ENCODE measurements at places on chromosomes 7 and 10. TPM values are rescaled to one million over a fixed set of nuclear protein-coding genes. Genes with fewer than 3 reads are reported as not detected.
A peak's percentile ranks its signal among the peaks of the same experiment; 100 is the strongest.

SH2D4B gene
- total RNA-seq = not detected

MUC3A gene
- 149 TPM for total RNA-seq

OR6B1 gene
- total RNA-seq = not detected

BAMBI gene
- total RNA-seq = 4.6 TPM

CALHM2 gene
- total RNA-seq = 8.0 TPM

SPDYE1 gene
- total RNA-seq = not detected

CALHM3 gene
- total RNA-seq = not detected

CNPY1 gene
- total RNA-seq = not detected

GRCh38 chr7:39810204-39810642 is 139.8 kb upstream of the CDK13 start:
- no peak for DNase-seq
- no peak overlapping the region for H3K27ac ChIP-seq
- no peaks in the 10 kb centered on the region for H3K36me3 ChIP-seq
- no peaks in the 10 kb centered on the region for H3K27me3 ChIP-seq

- H3K36me3 ChIP-seq = no peaks in the 10 kb centered on the region
- no peak overlapping the region for H3K27ac ChIP-seq
- H3K27me3 ChIP-seq = no peaks in the 10 kb centered on the region
- DNase-seq = no peak
These were observed 85.5 kb upstream of the LRRC4 start for GRCh38 chr7:128116740-128117139.

GRCh38 chr10:88127269-88127668 is 263.8 kb downstream of the PTEN start:
- H3K27me3 ChIP-seq = no peaks in the 10 kb centered on the region
- H3K36me3 ChIP-seq = no peaks in the 10 kb centered on the region
- no peak overlapping the region for H3K27ac ChIP-seq

GRCh38 chr7:12771378-12771877 is 84.0 kb downstream of the ARL4A start:
- DNase-seq = peak; percentile 64
- no peaks in the 10 kb centered on the region for H3K4me1 ChIP-seq
- peak overlapping the region; percentile 0 for H3K4me3 ChIP-seq
- no peaks in the 10 kb centered on the region for H3K27me3 ChIP-seq

DNA sequence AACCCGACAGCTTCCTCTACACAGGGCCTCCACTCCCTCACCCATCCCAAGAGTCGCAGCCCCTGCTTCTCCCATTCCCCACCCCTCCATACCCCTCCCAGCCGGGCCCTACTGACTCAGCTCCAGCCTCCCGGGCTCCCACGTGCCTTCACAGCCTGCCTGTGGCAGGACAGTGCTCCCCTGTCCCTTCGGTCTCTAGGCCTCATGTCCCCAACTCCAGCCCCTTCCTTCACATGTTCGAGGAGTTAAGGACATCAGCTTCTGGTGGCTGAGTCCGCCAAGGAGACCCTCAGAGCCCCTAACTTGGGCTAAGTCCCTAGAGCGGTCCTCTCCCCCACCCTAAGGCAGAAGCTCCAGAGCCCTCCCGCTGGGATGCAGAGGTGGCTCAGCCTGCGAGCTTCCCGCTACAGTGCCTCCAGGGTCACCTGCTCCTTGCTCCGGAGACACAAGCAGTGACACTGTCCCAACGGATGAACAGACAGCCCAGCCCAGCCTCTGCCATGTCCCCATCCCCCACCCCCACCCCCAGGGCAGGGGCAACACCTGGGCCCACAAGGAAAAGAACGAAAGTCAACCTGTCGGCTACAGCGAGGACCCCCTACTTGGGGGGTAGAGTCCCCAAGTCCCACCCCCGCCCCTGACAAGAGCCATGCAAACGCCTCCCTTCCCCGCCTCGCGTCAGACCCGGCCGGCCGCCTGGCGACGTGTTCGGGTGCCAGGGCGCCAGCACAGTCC is 716 bp downstream of the SMARCD3 start:
- peak overlapping the region; percentile 47 for H3K4me3 ChIP-seq
- no peak for DNase-seq
- no peaks in the 10 kb centered on the region for H3K36me3 ChIP-seq
- H3K27ac ChIP-seq = peak overlapping the region; percentile 70
- peaks cover 8% of the 10 kb centered on the region for H3K4me1 ChIP-seq

GRCh38 chr10:95237376-95238170 is 43.5 kb downstream of the ACSM6 start:
- no peak overlapping the region for H3K27ac ChIP-seq
- no peaks in the 10 kb centered on the region for H3K4me1 ChIP-seq
- no peak for DNase-seq
- H3K36me3 ChIP-seq = peaks cover 11% of the 10 kb centered on the region
- H3K4me3 ChIP-seq = no peak overlapping the region

- H3K36me3 ChIP-seq = no peaks in the 10 kb centered on the region
- DNase-seq = no peak
- no peak overlapping the region for H3K27ac ChIP-seq
- H3K4me3 ChIP-seq = no peak overlapping the region
These were observed 707.8 kb downstream of the XPNPEP1 start for GRCh38 chr10:109215291-109216075.

DNA sequence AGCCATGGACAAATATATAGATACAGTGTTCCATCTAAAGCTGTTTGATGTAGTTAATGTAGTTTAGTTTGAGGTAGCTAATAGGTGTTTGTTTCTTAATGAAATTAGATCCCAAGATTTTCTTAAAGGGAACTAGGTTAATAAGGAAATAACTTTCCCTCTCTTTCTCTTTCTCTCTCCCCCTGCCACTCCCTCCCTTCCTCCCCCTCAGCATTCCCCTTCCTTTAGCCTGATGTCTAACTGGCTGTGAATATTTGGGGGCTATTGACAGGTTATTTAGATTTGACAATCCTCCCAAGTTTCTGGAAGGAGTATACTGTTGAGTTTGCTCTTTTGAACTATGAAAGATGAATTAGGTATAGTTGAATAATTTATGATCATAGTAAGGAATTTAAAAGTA is 65.2 kb upstream of the OIT3 start:
- H3K4me3 ChIP-seq = no peak overlapping the region
- H3K4me1 ChIP-seq = no peaks in the 10 kb centered on the region
- no peak for DNase-seq
- H3K36me3 ChIP-seq = no peaks in the 10 kb centered on the region
- no peak overlapping the region for H3K27ac ChIP-seq

DNA sequence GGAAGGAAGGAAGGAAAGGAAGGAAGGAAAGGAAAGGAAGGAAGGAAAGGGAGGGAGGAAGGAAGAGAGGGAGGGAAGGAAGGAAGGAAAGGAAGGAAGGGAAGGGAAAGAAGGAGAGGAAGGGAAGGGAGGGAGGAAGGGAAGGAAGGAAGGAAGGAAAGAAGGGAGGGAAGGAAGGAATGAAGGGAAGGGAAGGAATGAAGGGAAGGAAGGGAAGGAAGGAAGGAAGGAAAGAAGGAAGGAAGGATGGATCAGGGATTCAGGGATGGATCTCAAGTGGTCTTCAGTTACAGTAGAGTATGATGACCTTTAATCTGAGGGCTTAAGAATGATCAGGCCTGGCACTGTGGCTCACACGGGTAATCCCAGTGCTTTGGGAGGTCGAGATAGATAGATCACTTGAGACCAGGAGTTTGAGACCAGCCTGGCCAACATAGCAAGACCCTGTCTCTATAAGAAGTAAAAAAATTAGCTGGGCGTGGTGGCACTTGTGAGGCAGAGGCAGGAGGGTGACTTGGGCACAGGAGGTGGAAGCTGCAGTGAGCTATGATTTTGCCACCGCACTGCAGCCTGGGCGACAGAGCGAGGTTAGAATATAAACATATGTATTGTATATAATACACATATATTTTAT is 760 bp upstream of the FOXK1 start:
- H3K4me3 ChIP-seq = peak overlapping the region; percentile 35
- H3K4me1 ChIP-seq = peaks cover 6% of the 10 kb centered on the region
- no peak for DNase-seq
- no peaks in the 10 kb centered on the region for H3K27me3 ChIP-seq
- H3K27ac ChIP-seq = no peak overlapping the region
- H3K36me3 ChIP-seq = no peaks in the 10 kb centered on the region

DNA sequence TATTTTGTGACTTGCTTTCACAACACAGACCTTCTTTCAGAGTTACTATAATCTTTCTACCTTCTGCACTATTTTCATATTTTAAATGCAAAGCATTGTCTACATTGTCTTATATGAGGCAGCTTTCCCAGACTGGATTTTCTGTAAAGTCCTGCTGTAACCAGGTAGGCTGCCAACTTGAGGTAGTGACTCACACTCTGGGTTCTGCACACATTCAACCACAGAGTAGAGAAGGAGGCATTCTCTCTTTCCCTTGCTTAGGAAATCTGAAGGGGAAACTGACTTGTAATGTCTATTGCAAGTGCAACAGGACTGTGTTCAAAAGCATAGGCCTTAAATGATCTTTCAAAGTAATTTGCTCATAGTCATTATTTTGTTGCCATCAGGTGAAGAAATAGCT is 461.4 kb downstream of the GRM8 start:
- H3K4me1 ChIP-seq = no peaks in the 10 kb centered on the region
- H3K27me3 ChIP-seq = no peaks in the 10 kb centered on the region
- H3K36me3 ChIP-seq = no peaks in the 10 kb centered on the region
- DNase-seq = no peak
- no peak overlapping the region for H3K4me3 ChIP-seq

- H3K36me3 ChIP-seq = no peaks in the 10 kb centered on the region
- no peaks in the 10 kb centered on the region for H3K27me3 ChIP-seq
- no peak for DNase-seq
These were observed 83.9 kb downstream of the TCF7L2 start for GRCh38 chr10:113033991-113034390.

All from colonic mucosa (tissue), 4 donors.